ENCODE measurements at places on chromosomes 4 and X. TPM values are rescaled to one million over a fixed set of nuclear protein-coding genes. Genes with fewer than 3 reads are reported as not detected.

Gene HEPH
- not detected for total RNA-seq

Gene HS6ST2
- total RNA-seq = not detected

Gene PPP2R2C
- total RNA-seq = not detected

Gene PAGE4
- not detected for total RNA-seq

Gene YY2
- 1.5 TPM for total RNA-seq

Gene PRRG1
- not detected for total RNA-seq

Gene SSX2
- total RNA-seq = not detected

Gene GLOD5
- total RNA-seq = not detected

Gene FGFRL1
- 19.1 TPM for total RNA-seq

Gene LGI2
- not detected for total RNA-seq

Gene CXorf51B
- total RNA-seq = not detected

Gene ADH1A
- not detected for total RNA-seq

Gene ASB5
- total RNA-seq = not detected

Gene PASD1
- total RNA-seq = not detected

Gene LRRC66
- 0.25 TPM for total RNA-seq

Gene NSG1
- total RNA-seq = 39.7 TPM

Gene MAGEB2
- total RNA-seq = not detected

Gene SOX3
- not detected for total RNA-seq

Gene GAGE1
- total RNA-seq = not detected

Gene NAA11
- total RNA-seq = not detected

Gene NPY1R
- not detected for total RNA-seq

Gene SLC6A14
- total RNA-seq = not detected

Gene RHOXF2
- not detected for total RNA-seq

Gene F9
- total RNA-seq = not detected
